ENCODE measurements at places on chromosomes 13 and 19. TPM values are rescaled to one million over a fixed set of nuclear protein-coding genes. Genes with fewer than 3 reads are reported as not detected.

CYP4F11 gene
- total RNA-seq, result not detected

CCL25 gene
- not detected for total RNA-seq

APOC1 gene
- total RNA-seq, result 7.1 TPM

HPN gene
- total RNA-seq, result 0.93 TPM

ADGRE1 gene
- 2.1 TPM for total RNA-seq

WDR62 gene
- total RNA-seq, result 6.4 TPM

RINL gene
- 3.3 TPM for total RNA-seq

MAP4K1 gene
- 6.2 TPM for total RNA-seq

ZNF880 gene
- 75.9 TPM for total RNA-seq

DAND5 gene
- 5.2 TPM for total RNA-seq

GIPR gene
- 0.11 TPM for total RNA-seq

CEACAM3 gene
- 1.9 TPM for total RNA-seq

CDX2 gene
- not detected for total RNA-seq

LPAR2 gene
- 15.4 TPM for total RNA-seq

GPR108 gene
- 37.9 TPM for total RNA-seq

SBK3 gene
- total RNA-seq, result not detected

C13orf42 gene
- not detected for total RNA-seq
